Activated T-helper 17 cell treated with anti-CD3 and anti-CD28 coated beads, Interleukin-2, amount 50 U/mL, for 72 hours (primary cell): ENCODE measurements at places on chromosomes 4 and X. TPM values are rescaled to one million over a fixed set of nuclear protein-coding genes. Genes with fewer than 3 reads are reported as not detected.

The BMPR1B gene
- total RNA-seq, result not detected

The GPRASP3 gene
- total RNA-seq, result 2.6 TPM

The JCHAIN gene
- not detected for total RNA-seq

The UGDH gene
- 31.1 TPM for total RNA-seq

The NLGN3 gene
- 1.6 TPM for total RNA-seq

- ATAC-seq, result no peak
Observed at GRCh38 chr4:6011686-6012085, 6.5 kb downstream of the C4orf50 start.

DNA sequence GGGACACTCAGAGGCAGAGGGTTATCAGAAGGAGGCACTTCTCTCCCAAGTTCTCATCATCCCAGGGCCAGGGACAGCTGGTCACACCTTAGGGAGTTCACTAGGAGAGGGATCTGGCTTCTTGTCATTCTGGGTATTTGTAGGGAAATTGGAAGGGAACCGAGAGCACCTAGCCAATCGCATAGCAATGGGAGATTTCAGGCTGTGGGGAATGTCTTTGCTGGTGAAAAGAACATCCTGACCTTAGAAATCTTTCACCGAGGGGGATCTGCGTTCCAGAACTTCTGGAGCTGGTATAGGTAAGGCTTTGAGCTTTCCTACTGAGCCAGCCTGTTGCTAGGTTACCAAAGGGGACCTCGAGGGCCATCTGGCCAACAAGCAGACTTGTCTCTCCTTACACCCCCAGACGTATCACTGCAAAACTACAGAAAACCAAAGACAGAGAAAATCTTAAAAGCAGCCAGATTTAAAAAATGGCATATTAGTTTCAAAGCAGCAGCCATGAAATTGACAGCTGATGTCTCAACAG lies 6.8 kb downstream of the HTT-AS start:
- no peak for ATAC-seq

DNA sequence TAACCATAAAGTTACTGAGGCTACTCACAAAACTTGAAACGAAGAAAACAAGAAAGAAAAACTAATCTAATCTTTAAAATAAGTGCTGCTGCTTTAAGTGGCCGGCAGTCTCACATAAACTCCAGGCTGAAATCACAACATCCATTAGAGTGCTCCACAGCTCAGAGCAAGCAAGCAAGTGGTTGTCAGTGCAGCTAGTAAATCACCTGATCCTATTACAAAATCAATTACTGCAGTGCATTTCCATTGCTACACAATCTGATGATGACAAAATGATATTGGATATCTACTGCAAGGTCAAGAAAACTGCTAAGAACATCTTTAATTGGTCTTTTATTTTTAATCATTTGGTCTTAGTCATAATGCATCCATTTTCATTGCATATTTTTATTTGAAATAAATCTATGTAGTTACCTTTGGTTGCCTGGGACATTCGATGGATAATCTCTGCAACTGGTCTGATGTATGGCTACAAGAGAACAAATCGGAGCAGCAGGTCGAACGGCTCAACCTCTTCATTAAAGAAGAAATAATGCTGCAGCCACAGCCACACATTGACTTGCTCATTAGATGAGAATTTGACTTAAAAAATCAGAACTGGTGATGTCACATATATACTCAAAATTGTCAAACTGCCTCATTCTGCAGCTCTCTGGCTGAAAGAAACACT lies 87.7 kb downstream of the FBXW7 start:
- ATAC-seq, result no peak

DNA sequence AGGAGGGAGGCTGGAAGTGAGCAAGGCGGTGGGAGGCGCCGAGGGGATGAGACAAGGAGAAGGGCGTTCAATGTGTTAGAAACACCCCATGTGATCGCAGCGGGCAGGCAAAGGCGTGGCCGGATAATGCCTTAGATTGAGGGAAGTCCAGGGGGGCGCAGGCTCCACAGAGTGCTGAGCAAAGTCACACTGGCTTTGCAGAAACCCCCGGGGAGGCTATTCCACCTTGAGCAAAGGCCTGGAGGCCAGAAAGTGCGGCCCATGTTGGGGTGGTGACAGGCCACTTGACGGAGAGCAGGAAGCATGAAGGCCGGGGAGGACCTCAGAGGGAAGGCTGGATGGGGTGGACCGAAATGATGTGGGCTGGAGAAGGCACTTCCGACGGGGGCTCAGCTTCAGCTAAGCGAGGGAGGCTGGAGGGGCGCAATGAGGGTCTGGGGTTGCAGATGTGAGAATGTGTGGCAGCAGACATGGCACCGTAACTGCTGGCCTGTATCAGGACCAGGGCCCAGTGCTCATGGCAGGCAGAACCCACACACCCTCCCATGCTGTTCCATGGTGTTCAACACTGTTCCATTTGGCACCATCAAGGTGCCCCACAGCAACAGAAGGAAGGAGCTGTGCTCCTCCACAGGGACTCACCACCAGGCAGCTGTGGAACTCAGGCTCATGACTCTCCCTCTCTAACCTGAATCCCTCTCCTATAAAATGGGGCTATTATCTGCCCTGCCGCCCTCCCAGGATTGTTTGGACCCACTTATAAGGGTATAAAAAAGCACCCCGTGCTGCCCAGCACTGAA lies 50.3 kb downstream of the HMX1 start:
- no peak for ATAC-seq

DNA sequence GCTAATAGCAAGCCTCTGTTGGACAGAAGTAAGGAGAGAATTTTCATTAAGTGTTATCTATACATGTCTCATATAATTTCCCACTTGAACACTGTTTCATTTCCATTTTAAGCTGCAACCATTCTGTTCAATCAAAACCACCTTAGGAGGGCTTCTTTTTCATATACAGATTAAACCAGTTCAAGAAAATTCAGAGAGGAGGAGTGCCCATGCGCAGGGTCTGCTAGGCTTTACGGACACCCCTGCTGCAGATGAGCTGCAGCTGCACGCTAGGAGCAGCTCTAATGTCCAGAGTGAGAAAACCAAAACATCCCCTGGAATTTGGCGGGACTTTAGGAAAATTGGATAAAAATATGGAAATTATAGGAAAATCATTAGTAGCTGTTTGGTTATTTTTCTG lies 541.0 kb downstream of the SPRY1 start:
- no peak for ATAC-seq
